ENCODE measurements at places on chromosomes 6 and 20.
A peak's percentile ranks its signal among the peaks of the same experiment; 100 is the strongest.

- no peak for DNase-seq
Observed at GRCh38 chr20:50867805-50868204, 63.4 kb downstream of the ADNP start.

GRCh38 chr6:88165844-88166492 lies at the start of gene CNR1:
Gene CNR1 (minus strand): TSS chr6:88166347. CDS start chr6:88145274, 21,073 bp downstream.
- DNase-seq: peak; percentile 22

GRCh38 chr6:154942770-154943169 lies 52.3 kb upstream of the TIAM2 start:
- no peak for DNase-seq

GRCh38 chr6:15881150-15881549 lies 218.3 kb upstream of the DTNBP1 start:
- no peak for DNase-seq

GRCh38 chr6:80921861-80922460 lies 815.5 kb downstream of the BCKDHB start:
- no peak for DNase-seq

- no peak for DNase-seq
Observed at GRCh38 chr6:162234631-162235030, 492.9 kb downstream of the PRKN start.

GRCh38 chr6:41705996-41706835 lies 29.2 kb downstream of the TFEB start:
- peak; percentile 33 for DNase-seq

DNA sequence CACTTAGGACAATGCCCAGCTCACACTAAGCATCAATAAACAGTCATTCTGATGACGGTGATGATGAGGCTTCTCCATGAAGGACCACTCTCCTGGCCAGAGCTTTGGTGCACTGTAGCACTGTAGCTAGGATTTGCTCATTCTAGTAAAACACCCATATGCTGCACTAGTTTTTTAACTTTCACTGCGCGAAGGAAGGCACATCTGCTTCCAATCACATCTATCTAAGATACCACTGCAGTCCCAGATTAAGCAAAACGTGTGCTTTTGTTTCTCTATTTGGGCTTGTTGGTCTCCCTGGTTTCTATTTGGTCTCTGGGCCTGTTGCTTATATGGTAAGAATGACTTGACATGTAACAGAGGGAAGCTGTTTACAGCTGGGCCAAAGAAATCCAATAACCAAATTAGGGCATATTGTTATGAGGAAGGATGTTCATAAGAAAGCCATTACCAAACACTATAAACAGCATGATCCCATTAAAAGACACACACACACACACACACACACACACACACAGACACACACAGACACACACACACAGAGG lies 62.4 kb downstream of the FAM229B start:
- DNase-seq: no peak
